ENCODE measurements at places on chromosomes 7 and 10.

DNA sequence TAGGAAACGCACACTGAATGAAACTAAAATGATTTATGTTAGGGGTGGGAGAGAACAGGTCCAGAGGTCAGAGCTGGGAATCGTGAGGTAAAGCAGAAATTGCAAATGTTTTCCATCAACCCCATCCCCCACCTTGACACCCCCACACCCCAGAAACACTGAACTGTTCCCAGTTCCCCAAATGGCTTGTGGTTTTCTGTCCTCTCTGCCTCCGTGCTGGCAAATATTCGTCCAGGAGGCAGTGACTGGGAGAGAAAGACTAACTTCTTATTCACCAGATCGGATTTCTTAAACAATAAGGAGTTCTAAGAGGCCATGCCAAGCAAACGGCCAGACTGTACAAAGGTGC, 730 bp upstream of the RASSF4 start:
- DNase-seq: no peak

- DNase-seq: no peak
Measured at GRCh38 chr10:127919418-127920271, 12.7 kb downstream of the PTPRE start.

DNA sequence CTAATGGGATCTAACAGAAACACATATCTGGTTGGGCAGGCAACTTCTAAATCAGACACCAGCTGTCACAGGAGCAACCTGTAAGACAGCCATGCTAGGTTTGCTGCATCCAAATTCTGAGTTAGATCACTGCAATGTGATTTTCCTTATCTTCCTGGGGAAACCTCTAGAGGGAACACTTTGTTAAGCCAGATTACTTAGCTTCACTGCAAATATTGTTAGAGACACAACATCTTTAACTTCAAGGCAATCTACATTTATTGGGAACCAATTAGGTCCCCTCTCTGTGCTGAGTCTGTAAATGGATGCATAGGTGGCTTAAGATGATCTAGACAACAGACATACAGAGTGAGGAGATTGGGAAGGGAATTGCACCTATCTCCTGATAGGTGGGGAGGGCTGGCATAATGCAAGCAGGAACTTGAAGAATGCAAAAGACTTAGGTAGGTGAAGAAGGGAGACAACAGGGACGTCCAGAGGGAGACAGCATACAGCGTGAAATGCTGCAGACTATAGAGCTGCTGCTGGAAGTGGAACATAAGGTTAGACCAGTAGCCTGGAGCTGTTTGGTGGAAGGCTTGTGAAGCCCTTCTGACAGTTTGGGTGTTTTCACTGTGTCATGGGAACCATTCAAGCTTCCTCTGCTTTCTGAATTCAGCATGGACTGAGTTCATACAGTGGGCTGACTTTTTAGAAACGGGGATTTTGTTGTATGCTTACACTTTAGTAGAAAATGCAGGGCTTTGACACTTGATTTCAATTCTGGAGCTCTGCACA, 109.8 kb upstream of the ELMO1 start:
- no peak for DNase-seq

GRCh38 chr10:11341283-11341960, 270.0 kb downstream of the USP6NL start:
- DNase-seq: no peak

DNA sequence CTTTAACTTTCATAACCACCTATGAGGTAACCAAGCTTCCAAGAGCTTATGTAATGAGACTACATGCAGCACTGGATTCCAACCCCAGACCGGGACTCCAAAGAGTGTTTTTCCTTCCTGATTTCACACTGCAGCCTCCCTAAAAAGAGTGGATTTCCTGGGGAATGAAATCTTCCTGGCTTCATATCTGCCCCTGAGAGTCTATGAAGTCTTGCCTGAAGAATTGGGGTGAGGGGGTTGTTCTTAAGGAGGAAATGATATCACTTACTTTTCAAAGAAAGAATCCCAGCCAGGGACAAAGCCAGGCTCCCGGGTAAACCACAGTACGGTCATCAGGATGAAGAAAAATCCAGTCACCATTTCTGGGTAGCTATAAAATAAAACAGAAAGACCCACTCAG, 29.7 kb downstream of the STMP1 start:
- DNase-seq: no peak

- DNase-seq: no peak
Measured at GRCh38 chr7:24877790-24878311, 102.1 kb downstream of the OSBPL3 start.

GRCh38 chr7:127653396-127653795, 1.4 kb downstream of the SND1 start:
- no peak for DNase-seq

DNA sequence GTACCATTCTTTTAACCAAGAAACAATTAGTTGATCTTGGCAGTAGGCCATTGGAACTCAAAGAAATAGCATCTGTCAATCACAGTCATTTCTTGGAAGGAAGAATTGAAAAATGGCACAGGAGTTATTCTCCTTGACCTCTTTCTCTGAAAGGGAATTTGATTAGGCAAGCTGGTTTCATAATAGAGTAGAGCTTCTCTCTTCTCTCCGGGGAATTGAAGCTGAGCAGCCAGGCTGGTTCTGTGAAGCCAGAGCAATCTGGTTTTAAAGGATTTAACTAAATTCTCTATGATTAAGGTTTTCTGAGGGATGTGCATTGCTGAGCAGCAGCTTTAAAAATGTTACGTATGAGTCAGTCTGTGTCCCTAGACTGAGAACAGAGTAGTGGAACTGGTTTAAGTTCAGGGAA, 70.2 kb downstream of the AHCYL2 start:
- DNase-seq: no peak

GRCh38 chr7:405489-406211, 114.0 kb downstream of the PDGFA start:
- DNase-seq: no peak

- no peak for DNase-seq
Measured at GRCh38 chr7:36276428-36277248, 113.0 kb upstream of the ANLN start.

- no peak for DNase-seq
Measured at GRCh38 chr7:44045226-44046014, 918 bp downstream of the DBNL start.

DNA sequence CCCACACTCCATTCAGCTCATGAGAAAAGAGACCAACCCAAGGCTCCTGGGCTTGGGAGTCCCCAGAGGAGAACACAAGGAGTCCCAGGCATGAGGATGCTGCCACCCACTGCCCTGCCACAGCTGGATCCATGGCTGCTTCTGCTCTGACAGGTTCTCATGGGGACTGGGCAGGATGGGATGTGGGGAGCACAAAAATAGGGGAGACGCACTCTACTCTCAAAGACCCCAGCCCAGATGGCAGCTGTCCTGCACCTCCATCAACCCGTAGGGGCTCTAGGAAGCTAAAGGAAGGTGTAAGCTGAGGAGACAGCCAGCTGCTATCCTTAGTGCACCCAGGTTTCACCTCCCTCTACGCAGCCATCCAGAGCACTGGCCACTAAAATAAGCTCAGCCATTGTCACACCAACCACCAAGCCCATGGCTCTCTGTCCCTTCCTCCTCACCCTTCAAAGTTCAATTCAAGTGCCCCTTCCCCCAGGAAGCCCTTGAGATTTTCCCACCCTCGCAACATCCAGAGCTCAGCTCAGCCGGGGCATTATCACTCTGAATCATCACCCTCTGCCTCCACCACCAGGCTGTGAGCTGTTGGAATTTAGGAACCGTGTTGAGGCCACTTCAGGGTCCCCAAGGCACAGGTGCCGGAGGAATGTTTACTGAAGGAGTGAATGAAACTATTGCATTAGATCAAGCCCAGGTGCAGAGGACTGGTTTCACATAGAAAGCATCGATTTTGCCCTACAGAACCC, 142.1 kb downstream of the GRID1 start:
- DNase-seq: no peak

DNA sequence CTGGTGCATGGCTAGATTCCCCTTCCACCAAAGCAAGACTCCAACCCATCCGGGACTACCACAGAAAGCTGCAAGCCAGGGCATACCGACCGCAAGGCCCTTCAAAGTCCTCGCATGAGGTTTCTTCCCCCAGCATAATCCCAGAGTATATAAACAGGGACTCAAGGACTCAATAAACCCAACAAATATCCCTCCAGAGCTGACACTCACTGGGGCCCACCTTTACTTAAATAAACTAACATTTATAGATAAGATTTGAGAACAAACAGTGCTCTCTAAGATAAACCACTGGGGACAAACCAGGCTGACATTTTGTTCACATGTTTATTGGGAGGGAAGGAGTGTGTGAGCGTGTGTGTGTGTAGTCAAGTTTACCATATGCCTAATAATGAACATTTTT, 138.2 kb downstream of the ADAM12 start:
- no peak for DNase-seq

GRCh38 chr10:44470784-44471183, 85.9 kb upstream of the CXCL12 start:
- no peak for DNase-seq

DNA sequence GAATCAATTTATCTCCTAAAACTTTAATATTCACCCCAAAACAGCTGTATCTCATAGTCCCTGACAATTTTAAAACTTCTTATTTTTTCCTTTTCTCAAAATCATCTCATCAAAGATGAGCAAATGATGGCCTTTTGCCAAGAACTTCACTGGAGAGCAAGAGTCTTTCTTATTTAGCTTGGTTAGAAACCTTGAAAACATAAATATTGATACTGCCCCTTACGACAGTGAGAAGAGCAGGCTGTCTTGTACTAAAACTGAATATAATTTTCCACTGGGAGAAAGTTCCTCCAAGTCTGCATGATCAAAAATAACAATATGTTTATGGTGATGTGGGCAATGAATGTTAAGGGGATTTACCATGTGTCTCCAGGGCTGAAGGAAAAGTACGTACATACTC, 109.0 kb downstream of the COL28A1 start:
- DNase-seq: no peak

- no peak for DNase-seq
Measured at GRCh38 chr7:48170506-48170905, 752 bp upstream of the ABCA13 start.

- DNase-seq: no peak
Measured at GRCh38 chr7:37408291-37409228, 40.1 kb downstream of the ELMO1 start.

- no peak for DNase-seq
Measured at GRCh38 chr10:672992-673391, 16.5 kb downstream of the DIP2C start.

GRCh38 chr10:26743091-26743490, 45.6 kb downstream of the PDSS1 start:
- no peak for DNase-seq

DNA sequence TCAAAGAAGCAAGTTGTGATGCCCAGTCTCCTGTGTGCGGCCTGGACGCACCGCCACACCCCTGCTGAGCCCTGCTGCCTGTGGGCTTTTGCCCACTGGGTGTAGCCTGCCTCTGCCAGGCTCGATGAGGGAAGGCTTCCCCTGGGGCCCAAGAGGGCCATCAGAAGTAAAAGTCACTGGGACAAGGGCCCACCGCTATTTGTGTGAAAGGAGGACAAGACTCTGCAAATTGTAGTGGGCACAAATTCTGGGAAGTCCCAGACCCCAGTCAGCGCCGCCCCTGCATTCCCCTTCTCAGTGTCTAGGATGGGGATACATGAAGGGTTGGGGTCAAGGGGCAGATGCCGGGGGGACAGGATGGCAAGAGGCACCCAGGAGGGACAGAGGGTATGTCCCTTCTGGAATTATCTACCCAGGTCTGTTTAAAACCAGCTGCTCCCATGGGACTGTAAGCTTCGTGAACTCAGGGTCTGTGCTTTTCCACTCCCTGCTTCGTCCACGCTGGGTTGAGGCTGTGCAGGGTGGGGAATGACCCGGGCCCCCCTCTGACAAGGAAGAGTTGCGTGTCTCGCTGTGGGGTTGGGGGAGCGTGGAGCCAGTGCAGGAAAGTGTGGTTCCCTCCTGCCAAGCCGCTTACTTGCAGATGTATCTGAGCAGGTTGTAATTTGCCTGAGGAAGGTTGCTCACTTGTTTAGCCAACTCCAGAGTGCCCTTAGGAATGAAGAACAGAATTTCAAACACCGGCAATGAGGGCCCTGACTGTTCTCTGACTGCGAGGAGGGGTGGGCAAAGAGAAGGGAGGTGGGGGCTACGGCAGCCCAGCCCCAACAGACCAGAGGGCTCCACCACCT, 147.2 kb downstream of the MAPK8 start:
- DNase-seq: no peak
